Activated CD4-positive, alpha-beta T cell treated with anti-CD3 and anti-CD28 coated beads, Interleukin-2, Interleukin-6, amounts not matched to agents 100 ng/mL and 50 ng/mL, durations not matched to agents 16 hours and 8 hours (primary cell): ENCODE measurements at places on chromosomes 6 and 20.

DNA sequence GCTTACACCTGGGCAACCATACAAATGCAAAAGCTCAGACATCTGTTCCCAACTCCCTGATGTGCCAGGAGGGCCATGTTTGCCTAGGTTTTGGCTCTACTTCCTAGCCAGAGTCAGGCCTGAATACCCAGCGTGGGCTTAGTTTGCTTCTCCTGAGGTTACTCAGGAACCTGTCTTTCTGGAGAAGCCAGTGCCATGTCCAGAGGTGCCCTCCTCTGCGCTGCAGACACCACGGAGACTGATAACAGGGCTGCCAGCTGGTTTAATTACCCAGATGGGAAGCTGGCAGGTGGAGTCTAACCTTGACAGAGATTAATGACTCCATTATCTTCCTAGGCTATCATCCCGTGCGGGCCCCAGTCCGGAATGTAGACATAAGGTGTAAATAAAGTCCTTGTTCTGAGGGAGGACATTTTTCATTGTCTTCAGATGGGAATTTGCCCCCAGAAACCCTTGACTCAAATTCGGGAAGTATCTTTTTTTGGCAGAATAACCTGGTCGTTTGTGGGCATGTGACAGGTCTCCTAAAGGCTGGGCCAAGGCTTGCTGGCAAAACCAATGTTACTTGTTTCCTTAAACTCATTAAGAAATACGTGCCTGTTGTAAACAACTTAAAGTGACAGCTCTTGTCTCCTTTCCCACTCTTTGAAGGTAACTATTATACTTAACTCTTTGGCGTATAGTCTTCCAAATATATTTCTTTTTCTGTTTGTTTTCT lies 29.2 kb upstream of the ZNFX1 start:
- DNase-seq: no peak

DNA sequence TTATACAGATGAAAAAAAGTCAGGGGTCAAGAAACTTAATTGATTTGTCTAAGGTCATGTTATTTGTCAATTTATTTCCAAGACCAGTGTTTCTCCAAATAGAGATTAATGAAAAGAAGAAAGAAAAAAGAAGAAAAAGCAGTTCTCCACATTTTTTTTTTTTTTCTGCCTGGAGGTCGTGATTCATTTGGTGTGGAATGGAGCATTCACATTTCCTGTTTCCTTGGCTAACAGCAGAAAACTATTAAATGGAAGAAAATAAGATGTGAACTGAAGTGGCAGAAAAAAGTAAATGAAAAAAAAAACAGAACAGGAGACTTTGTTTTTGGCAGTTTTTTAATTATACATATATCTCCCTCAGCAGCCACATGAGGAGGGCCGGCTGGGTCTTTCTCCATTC lies 470.8 kb upstream of the ZNF337 start:
- DNase-seq: no peak

- DNase-seq: no peak
Measured at GRCh38 chr20:6626805-6627204, 140.7 kb upstream of the BMP2 start.

- DNase-seq: no peak
Measured at GRCh38 chr20:55354720-55355119, 650.6 kb downstream of the CBLN4 start.

DNA sequence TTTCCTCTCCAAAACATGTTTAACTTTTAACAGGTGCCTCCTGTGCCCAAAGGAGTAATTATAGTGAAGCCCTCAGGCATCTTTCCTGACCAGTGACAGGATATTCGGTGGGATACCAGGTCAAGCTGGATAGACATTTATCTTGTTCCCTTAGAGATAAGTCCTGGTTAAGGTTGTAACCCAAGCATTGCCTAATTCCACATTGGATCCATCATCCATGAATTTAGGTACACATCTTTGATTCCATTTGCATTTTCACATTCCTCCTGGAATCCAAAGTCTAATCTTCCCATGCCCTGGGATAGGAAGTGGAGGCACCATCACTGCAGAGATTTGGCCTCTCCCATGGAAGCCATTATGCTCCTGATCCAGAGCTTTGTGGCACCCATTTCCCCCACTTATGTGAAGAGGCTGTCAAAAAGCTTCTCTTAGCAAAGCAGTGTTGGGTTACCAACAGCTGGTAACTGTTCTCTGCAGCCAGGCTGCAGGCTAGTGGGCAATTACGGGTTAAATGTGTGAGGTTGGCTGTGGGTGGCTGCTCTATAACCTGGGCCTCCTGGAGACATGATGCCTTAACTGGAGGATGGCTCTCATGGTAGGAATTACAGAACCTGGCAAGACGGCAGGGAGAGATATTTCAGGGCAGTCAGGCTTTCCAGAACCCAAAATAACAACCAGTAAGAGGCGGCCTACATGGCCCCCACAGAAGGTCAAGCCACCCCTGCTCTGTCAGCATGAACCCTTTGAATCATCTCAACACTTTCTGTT lies 96.9 kb upstream of the VGLL2 start:
- no peak for DNase-seq

GRCh38 chr20:38290829-38291814 lies 12.8 kb upstream of the BPI start:
- no peak for DNase-seq

GRCh38 chr6:133314947-133315346 lies 73.8 kb downstream of the EYA4 start:
- DNase-seq: no peak

- no peak for DNase-seq
Measured at GRCh38 chr6:57305107-57305506, 12.3 kb upstream of the PRIM2 start.

DNA sequence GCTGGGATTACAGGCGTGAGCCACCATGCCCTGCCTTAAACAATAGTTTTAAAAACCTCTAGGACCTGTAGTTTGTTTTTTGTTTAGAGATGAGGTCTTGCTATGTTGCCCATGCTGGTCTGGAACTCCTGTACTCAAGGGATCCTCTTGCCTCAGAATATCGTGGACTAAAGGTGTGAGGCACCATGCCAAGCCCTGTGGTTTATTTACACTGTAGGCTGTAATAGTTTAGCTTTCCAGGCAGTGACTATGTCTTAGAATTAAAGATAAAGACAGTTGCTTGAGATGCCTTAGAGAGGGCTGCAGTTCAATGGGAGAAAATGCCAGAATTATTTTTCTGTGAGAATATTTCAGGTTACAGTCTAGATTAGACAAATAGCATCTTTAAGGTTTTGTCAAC lies 72.9 kb downstream of the SGK1 start:
- no peak for DNase-seq

- DNase-seq: no peak
Measured at GRCh38 chr6:3263096-3263495, 4.3 kb downstream of the PSMG4 start.

DNA sequence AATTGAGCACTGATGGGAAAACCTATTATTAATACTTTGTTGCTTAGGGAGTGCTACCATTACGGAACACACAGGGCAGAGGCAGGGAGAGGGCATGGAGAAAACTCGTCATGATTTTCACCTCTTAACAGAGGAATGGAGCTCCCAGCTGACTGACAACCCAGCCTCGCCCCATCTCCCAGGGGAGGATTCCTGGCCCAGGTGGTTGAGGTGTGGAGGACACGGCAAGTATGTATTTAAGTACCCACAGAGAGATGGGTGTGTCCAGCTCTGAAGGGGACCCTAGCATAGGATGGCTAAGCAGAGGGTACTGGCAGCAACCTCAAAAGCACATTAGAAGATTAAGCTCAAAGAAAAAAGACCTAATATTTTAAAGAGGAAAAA lies 261.9 kb upstream of the MOCS1 start:
- DNase-seq: no peak

DNA sequence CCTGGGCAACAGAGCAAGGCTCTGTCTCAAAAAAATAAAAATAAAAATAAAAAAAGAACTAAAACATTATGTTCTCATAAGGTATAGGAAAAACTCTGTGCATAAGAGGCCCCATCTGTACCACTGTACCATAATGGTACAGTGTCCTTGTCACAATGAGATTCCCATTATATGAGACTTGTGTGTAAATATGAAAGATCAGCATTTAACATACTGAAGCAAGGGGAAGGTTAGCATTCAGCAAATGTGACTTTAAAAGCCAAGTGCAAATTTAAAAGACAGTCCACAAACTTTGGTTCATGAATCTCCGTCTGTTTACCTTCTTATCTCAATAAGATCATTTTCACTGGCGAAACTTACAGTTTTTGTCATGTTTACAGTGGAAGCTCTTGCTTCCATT lies 16.2 kb downstream of the DSP start:
- no peak for DNase-seq

GRCh38 chr6:35620706-35621105 lies 68.0 kb downstream of the FKBP5 start:
- no peak for DNase-seq

DNA sequence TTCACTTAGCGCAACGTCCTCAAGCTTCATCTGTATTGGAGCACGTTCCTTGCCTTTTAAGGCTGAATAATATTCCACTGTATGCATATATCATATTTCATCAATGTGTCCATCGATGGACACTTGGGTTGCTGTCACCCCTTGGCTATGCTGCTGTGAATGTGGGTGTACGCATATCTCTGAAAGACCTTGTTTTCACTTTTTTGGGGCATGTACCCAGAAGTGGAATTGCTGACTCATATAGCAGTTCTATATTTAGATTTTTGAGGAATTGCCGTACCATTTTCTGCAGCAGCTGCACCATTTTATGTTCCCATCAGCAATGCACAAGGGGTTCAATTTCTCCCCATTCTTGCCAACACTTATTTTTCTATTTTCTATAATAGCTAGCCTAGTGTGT lies 22.8 kb upstream of the SLC23A2 start:
- no peak for DNase-seq

GRCh38 chr20:17655865-17656479 lies 26.1 kb downstream of the RRBP1 start:
- no peak for DNase-seq

- peak; percentile 44 for DNase-seq
Measured at GRCh38 chr6:105664931-105665330, 262.0 kb upstream of the PREP start.

- no peak for DNase-seq
Measured at GRCh38 chr20:57894096-57894495, 184.3 kb upstream of the PMEPA1 start.

DNA sequence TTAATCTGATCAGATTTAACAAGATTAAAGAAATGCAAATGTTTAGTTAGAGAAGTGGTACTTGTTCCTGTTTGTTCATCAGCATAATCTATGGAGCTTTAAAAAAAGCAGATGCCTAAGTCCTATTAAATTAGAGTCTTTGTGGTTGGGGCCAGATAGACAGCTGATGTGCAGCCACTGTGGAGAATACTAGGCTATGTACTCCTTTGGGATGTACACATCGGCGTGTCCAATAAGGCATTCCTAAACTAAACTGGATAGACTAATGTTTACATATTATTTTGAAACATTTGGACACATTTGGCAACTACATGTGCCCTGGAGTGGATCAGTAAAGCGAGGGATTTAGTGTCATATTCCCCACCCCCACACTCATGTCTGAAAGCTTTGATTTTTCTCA lies 459.5 kb downstream of the LMBRD1 start:
- no peak for DNase-seq

DNA sequence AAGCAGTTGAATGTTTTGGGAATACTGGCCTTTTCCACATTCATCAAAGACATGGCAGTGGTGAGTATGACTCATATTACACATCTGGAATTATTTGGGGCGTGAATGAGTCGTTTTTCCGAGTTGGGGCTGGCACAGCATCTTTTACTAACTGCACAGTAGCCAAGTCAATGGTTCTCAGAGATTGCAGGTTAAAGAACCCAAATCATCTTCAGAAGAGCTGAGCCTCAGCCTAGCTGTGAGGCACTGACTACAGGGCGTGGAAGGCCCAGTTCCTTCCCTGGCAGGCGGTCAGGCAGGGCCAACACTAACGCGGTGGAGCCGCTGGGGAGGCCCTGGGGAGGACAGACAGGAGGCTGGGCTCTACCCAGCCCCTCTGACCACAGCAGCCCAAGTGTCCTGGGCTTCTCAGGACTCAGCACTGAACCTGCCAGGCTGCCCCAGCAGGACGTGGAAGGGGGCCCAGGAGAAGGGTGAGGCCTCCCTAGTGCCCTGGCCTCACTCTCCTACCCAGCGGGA lies 20.1 kb upstream of the HELZ2 start:
- DNase-seq: no peak
